Hippocampal formation (tissue), 2 donors: ENCODE measurements at places on chromosomes 2 and 18.

DNA sequence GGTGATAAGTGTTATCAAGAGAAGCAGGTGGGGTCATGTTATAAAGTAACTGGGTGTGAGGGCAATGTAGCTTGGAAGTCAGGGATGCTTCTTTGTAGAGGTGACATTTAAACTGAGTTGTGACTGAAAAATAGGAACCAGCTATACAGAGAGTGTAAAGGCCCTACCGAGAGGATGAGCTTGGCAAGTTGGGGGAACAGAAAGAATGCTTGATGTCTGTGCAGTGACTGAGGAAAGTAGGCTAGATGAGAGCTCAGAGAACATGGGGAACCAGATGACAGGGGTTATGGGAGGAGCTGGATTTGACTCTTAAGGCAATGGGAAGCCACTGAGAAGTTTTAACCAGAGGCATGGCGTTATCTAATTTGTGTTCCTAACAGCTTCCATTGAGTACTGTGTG lies 115.3 kb downstream of the DOCK10 start:
- no peak for DNase-seq

DNA sequence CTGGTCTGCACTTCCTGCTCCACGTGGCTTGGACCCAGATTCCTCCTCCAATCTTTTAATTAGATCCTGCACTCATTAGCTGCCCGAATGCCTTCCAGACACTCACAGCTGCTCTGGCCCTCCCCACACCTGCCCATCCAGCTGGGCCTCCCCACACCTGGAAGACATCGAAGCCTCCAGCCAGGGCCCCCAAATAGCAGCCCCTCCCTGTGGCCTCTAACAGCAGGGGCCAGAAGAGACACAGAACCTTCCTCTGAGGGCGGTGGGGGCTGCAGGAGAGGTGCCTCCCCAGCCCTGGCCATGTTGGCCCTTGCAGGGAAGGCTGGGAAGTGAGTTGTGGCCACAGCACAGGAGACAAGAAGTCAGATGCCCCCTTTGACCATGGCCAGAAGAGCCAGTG lies 252.8 kb downstream of the DYSF start:
- DNase-seq: no peak

- DNase-seq: no peak
Observed at GRCh38 chr18:47404845-47405244, 153.4 kb upstream of the SKOR2 start.

- DNase-seq: no peak
Observed at GRCh38 chr2:128684523-128684922, 365.9 kb upstream of the HS6ST1 start.

- no peak for DNase-seq
Observed at GRCh38 chr2:147644491-147644890, 200.3 kb upstream of the ACVR2A start.

DNA sequence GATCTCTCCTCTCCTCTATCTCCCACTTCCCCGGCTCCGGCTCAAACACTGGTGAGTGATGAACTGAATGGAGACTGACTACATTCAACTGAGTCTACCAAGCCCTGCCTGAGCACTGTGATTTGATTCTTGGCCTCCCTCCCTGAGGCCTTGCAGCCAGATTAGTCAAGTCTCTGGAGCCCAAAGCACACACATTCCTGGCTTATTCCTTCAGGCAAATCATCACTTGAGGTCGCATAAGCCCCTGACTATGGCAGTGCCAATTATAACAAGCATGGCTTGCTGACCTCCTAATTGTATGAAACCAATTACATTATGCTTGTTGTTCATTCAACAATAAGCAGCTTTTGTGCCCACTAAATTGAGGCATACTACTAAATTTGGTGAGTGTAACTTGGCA lies 34.6 kb downstream of the EFEMP1 start:
- DNase-seq: no peak

DNA sequence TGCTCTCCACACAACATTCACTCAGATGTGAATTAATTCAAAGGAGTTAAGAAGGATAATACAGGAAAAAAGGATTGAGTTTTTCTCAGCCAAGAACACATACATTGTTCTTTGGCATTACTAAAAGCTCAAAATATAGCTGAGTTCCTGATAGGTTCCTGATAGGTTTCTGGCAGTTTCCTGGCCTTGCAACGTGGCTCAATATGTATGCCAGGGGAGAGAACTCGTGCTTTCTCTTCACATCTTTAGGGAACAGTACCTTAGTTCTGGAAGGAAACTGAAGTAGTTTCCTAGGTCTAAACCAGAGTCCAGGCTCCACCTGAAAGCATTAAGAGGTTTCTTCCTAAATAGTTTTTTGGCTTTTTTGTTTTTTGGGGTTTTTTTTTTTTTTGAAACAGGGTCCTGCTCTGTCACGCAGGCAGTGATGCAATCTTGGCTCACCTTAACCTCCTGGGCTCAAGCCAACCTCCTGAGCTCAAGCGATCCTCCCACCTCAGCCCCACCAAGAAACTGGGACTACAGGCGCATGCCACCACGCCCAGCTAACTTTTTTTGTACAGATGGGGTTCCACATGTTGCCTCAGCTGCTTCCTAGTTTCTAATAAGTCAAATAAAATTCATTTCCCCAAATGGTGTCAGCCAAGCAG lies 42.8 kb downstream of the ESCO1 start:
- no peak for DNase-seq

GRCh38 chr2:237242091-237242536 lies 156.4 kb downstream of the COPS8 start:
- no peak for DNase-seq

DNA sequence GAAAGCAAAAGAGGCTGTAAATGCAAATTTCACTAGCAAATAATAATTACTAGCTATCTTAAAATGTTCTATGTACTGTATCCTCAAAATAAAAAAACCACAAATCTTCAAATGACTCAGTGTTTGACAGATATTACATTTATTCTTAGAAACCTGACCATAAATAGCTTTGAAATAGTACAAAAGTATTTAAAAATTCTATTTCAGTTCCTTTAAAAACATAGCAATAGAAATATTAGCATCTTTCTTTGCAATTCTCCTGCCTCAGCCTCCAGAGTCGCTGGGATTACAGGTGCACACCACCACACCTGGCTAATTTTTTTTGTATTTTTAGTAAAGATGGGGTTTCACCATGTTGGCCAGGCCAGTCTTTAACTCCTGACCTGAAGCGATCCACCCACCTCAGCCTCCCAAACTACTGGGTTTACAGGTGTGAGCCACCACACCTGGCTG lies 50.6 kb downstream of the MSH6 start:
- no peak for DNase-seq

- no peak for DNase-seq
Observed at GRCh38 chr2:13652531-13653313, 936.0 kb downstream of the TRIB2 start.

- DNase-seq: no peak
Observed at GRCh38 chr2:119678021-119678656, 862 bp upstream of the TMEM177 start.

GRCh38 chr2:109136542-109136941 lies 7.5 kb downstream of the SH3RF3 start:
- DNase-seq: no peak

DNA sequence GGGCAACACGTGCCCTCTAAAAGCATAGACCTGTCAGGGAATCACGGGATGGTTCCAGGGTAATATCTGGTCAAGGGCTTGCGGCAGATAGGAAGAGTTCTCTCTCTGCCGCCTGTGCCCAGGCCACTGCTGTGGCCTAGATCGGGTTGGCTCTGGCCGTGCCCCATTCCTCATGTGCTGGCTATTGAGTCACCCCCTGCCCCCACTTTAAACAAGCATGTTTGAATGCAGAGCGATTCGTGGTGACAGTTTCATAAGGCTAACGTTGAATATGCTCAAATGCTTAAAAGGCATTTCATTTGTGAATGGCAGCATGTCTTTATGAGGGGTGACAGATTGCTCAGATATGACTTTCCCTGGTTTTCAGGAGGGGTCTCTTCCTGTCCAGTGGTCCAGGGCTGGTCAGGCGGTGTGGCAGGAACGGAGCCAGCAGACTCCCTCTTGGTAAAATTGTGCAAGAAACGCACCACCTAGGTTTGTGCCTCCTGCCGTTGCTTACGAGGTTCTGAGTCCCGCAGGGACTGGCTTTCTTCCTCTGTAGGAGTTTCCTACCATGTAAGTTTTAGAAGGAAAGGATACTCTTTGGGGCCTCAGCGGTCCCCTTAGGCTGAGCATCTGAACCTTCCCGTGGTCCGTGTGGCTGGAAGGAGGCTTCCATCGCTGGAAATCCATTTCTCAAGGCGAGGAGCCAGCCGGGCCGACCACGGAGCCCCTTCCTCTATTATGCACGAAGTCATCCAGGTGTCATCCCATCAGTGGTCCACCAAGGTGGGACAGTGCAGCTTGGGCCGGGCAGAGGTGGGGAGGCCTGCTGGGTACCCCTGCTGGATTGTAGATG lies 50.2 kb downstream of the AGAP1 start:
- DNase-seq: no peak

DNA sequence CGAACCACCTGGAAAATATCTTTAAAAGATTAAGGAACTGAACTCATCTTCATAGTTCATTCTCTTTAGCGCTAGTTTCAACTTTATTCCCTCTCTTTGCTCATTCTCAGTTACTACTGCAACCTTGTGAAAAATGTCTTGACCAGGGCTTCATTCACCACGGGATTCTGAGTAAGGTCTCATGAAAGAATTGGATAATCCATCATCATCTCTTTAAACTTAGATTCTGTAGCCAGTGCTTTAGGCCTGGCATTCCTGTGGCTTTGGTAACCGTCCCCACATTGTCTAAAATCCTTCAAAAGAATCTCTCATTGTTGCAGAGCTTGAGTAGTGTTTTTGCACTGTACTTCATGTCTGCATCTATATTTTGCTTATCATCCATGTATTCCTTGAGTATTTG lies 229.5 kb downstream of the ETAA1 start:
- no peak for DNase-seq

GRCh38 chr2:44772131-44772530 lies 169.4 kb upstream of the SIX3 start:
- no peak for DNase-seq

DNA sequence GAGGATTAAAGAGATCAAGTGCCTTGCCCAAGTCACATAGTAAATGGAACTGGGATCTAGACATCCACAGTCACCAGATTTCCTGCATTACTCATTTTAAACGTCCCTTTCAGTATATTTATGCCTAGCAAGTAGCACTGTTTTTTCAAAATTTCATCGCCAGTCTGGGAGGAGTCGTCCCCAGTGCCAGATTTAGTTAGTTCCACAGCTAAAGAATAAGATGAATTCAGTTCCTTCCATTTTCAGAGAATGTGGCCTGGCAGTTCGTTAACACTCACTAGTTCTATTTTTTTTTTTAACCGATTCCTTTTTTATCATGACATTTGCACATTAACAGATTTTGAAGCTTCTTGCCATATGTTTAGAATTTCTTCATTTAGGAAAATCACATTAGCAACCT lies 11.2 kb downstream of the GRP start:
- no peak for DNase-seq

- no peak for DNase-seq
Observed at GRCh38 chr2:48423376-48423775, 106.6 kb upstream of the STON1 start.

DNA sequence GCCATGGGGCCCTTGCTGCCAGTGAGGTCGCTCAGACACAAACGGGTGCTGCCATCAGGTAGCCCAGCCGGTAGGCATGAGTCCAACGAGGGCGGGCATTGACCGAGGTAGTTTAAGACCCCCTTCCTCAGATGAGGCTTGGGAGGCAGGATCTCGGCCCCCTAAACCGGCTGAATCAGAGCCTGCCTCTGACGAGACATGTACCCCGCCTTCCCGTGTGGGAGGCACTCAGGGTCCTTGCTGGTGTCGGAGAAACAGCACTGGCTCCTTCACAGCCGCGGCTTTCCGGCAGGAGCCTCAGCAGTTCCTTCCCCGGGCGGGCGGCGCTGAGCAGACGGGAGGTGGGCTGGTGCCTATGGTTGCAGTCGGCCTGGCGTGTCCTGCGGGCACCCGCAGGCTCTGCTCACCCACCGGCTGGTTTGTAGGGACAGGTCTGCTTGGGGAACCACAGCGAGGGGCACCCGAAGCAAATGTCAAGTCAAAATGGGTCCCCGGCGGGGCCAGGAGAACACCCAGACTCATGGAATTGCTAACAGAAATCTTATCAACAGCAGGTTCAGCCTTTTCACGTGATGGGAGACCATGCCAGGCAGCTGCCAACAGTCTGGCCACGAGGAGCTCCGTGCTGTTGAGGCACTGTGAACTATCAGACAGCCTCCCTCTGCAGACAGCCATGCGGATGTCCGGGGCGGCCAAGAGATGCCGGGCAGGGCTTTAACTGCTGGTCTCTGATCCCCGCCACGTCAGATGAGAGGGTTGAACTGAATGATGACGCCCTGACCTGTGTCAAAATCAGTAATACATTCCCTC lies 2.8 kb downstream of the KCNG2 start:
- DNase-seq: no peak

GRCh38 chr2:84940088-84940470 lies 30.9 kb upstream of the KCMF1 start:
- DNase-seq: no peak

DNA sequence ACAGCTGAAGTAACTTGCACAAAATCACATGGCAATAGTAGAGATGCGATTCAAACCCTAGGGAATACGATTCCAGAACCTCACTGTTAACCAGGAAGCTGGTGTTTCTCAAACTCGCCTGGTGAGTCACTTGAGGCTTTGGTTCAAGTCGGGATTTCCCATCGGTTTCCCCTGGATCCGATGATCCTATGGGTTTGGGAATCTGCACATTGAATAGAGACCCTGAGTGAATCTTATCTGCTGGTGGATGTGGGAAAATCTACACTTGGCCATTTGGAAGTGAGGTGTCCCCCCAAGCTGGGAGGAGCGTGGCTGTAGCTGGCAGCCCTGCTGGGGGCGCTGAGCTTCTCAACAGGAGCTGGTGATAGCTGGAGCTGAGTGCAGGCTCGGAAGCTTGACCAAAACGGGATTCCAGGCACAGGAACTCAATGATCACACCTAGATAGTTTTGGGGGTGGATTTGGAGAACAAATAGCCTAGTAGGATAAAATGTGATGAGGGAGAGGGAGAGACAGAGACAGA lies 135.4 kb downstream of the PRKCE start:
- DNase-seq: no peak

DNA sequence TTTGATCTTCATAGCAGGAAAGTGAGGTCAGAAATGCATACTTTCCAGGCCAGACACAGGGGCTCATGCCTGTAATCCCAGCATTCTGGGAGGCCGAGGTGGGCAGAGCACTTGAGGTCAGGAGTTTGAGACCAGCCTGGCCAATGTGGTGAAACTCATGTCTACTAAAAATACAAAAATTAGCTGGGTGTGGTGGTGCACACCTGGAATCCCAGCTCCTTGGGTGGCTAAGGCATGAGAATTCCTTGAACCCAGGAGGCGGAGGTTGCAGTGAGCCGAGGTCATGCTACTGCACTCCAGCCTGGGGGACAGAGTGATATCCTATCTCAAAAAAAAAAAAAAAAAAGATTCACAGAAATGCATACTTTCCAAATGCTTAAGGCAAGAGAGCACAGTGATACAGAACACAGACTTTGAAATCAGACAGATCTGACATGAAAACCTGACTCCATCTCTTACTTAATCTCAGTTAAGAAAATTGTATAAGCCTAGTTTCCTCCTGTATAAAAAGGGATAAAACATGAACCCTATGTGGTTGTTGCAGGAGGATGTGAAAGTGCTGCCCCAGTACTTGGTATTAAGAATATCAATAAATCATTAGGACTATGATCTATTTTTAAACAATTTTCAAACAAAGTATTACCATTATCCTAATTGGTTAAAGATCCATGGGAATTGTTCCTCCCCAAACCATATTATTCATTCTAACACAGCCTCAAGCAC lies 26.4 kb downstream of the COBLL1 start:
- DNase-seq: no peak

GRCh38 chr2:232924433-232924832 lies 54.4 kb downstream of the SNORC start:
- DNase-seq: no peak
